Amniotic stem cell (primary cell): ENCODE measurements at places on chromosomes 5 and 9.
A peak's percentile ranks its signal among the peaks of the same experiment; 100 is the strongest.

- DNase-seq: peak; percentile 45
These were observed 53.9 kb downstream of the ZNF474 start for GRCh38 chr5:122183098-122183787.

GRCh38 chr9:14554886-14555285 is 138.3 kb downstream of the ZDHHC21 start:
- DNase-seq: no peak

DNA sequence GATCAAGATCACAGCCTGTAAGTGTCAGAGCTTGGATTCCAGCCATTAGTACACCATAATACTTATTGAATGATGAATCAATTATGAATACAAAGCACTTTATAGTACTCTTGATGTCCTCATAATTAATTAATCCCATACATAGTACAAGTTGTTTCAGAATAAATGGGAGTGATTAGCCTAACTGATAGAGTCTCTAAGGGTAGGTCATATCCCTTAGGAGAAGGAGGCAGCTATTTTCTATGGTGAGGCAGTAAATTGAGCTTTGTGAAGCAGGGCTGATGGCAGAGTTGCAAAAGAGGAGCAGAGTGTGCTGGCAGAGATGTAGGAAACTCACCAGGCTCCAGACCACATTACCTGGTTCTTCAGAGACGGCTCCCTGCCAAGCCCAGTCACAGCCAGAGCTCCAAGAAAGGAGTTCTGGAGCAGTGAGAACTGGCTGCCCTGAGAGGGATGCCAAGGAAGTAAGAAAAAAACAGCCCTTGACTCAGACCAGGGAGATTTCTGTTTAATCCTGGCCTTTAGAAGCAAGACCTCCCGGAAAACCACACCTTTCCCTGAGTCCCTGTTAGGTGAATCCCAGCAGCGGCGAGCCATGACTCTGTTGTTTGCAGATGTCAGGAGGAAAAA is 112.9 kb downstream of the SH3TC2 start:
- DNase-seq: no peak

- DNase-seq: no peak
These were observed 4.8 kb downstream of the FOXE1 start for GRCh38 chr9:97857606-97858392.

DNA sequence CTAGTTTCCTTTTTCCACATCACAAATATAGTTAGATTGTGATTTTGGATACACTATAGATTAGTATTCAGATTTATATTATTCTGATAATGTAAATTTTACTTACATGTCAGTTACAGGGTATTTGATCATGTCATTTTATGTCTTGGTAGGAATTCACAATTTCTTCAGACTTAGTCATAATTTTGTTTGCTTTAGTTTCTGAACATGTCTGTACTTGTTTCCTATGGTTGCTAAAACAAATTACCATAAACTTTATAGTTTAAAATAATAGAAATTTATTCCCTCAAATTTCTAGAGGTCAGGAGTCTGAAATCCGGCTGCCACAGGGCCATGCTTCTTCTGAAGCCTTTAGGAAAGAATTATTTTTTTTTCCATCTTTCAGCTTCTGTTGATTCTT is 1817.2 kb upstream of the CDH9 start:
- DNase-seq: no peak

DNA sequence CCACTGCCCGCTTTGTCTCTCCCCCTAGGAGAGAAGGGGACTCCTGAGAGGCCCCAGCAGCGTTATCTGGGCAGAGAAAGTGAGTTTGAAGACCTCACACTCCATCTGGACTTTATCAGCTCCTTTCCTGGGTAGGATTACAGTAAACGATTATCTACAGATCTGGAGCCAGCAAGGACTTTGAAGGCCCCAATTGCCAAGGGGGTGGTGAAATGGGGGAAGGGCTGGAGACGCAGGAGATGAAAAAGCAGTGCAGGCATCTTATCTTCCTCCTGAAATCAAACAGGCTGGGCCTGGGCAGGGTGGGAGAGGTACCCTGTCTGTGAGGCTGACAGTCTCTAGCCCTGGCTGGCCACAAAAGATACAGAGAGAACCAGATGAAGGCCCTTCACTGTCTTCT is 105.8 kb upstream of the MSX2 start:
- no peak for DNase-seq

DNA sequence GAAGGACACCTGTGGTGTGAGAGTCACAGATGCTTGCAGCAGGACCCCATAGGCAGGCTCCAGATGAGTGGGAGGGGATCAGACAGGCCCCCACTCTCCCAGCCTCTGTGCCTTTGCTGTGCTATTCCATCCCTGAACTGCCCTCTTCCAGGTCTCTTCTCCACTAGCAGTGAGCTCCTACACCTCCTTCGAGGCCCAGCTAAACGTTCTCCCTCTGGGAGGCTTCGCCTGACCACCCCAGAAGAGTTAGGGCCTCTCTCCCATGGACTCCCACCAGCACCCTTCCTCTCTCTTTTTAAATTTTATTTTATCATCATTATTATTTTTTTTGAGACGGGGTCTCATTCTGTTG is 35.9 kb upstream of the STRBP start:
- DNase-seq: no peak

DNA sequence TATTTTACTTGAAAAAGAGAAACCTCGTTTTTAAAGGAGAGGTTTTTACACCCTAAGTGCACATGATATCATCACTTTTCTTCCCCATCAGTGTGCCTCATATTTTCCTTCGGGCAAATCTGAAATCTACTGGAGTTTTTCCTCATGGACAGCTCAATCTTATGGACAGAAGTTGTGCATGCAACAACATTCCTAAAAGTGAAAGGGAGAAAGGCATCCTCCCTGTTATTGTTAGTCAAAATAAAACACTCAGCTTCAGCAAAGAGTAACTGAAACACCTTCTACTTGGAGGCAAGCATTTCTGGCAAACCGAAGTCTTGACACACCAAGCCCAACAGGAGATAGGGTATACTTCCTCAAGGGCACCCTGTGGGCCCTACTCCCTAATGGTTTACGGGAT is 217.9 kb downstream of the BNC2 start:
- no peak for DNase-seq

DNA sequence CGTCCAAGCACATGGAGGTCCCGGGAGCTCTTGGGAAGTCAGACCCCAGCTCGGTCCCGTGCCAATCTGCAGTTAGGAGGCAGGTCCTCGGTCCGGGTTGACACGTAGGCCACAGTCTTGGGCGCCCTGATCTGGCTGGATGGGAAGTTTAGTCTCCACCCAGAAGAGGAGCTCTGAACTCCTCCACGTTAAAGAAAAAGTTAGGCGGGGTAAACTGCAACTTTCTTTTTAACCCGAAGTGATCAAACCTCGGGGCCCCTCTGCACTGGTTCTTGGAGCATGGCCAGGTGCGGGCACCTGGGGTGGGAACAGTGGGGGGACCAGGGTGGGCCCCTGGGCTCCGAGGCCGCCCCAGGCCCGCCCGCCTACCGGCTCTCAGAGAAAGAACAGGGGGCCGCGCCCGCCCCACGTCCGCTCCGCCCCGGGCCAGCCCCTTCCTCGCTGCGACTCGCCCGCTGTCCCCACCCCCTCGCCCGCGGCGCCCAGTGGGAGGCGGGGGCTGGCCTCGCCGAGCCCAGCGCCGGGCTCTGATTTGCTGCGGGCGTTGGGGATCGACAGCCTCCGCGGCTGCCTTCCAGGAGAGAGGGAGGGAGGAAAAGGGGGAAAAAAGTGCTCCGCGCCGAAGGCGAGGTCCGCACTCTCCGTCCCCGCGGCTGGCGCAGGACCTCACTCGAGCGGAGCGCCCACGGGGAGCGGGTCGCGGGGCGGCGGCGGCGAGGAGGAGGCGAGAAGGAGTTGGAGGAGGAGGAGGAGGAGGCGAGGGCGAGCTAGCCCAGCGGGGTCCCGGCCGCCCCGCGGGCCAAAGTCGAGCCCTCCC is at the start of gene COL5A1:
Gene COL5A1, plus strand, starts transcription at position 631 of the 817 bp plus-strand sequence. CDS start 385 bp downstream, outside the sequence.
- DNase-seq: peak; percentile 75

GRCh38 chr9:89625721-89626687 is 21.2 kb downstream of the GADD45G start:
- no peak for DNase-seq

- DNase-seq: no peak
These were observed 44.2 kb downstream of the SH3PXD2B start for GRCh38 chr5:172410160-172410559.

GRCh38 chr9:100473276-100474081 is 530 bp downstream of the TMEFF1 start:
- DNase-seq: peak; percentile 27

- no peak for DNase-seq
These were observed 92.4 kb upstream of the NR3C1 start for GRCh38 chr5:143495821-143496275.

DNA sequence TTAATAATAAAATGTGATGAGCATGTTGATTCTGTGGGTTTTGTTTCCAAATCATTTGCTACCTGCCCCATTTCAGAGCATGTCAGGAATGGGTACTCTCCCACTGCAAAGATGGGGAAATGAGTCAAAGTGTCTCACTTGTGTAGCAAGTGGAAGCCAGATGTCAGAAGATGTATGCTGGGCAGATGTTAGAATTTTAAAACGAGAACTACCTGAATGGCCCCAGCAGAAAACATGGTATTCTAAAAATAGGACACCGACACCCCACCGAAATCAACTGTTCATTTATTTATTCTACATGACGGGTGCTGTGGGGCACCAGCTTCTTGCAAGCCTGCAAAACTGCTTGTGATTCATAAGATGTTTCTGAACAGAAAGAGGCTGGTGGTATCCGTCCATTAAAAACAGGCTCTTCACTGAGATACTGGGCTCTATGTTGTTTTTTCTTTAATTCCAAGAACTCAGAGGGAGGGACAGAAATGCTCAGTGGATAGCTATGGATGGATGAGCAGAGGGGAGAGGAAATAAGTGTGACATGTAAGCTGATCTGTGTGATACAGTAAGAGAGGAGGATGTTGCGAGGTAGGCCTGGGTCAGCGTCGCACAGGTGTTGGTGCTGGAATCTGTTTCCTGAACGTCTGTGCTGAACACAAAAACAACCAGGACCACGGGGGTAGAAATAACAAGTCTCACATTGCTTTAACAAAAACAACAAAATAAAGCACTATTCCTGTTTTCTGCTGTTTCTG is 157.2 kb downstream of the EFNA5 start:
- no peak for DNase-seq

GRCh38 chr5:154559398-154560276 is 81.6 kb upstream of the HAND1 start:
- DNase-seq: no peak

DNA sequence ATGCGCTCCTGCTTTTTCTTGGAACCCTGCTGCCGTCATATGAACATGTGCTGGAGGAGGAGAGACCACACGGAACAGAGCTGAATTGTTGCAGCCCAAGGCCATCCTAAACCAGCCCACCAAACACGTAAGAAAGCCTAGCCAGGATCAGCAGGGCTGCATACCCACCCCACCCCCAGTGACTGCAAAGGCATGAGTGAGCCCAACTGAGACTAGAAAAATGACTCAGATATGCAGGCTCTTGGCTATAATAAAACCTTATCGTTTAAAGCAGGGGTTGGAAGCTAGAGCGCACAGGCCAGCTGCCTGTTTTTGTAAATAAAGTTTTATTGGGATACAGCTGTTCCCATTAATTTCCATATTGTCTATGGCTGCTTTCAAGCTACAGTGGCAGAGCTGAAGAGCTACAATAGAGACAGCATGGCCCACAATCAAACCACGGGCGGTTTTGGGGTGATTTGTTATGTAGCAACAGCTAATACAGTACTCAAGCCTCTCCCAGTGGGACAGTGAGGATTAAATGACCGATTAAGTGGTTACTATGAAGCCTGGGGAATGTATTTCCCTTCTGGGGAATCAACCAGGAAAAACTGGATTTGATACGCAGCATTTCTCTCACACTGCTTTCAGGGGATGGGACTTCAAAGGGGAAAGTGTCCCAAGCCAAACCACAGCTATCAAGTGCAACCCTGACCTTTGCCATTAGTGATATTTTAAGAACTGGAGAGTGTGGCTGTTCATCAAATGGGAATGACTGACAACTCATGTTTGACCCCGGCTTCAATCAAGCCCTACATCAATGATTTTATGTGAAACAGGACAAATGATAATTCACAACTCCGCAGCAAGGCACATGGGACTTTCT is 6.3 kb downstream of the SHB start:
- no peak for DNase-seq

DNA sequence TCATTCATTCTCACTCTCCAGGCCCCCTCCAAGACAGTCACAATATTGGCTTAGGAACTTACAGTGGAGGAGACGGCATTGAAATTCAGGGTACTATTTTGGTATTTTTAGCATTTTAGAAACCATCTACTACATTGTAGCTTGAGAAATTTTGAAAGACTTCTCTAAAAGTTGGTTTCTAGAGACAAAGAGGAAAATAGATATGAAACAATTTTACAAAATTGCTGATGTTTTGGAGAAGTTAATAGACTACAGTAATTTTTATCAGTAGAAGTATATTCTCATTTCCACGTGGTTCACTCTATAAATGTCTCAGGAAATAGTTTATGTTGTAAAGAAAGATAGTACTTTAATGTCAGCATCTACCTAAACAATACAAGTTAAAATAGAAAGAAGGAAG is 63.2 kb upstream of the ZSWIM6 start:
- DNase-seq: no peak

- DNase-seq: no peak
These were observed 192.2 kb downstream of the TMEM167A start for GRCh38 chr5:82884821-82885471.

DNA sequence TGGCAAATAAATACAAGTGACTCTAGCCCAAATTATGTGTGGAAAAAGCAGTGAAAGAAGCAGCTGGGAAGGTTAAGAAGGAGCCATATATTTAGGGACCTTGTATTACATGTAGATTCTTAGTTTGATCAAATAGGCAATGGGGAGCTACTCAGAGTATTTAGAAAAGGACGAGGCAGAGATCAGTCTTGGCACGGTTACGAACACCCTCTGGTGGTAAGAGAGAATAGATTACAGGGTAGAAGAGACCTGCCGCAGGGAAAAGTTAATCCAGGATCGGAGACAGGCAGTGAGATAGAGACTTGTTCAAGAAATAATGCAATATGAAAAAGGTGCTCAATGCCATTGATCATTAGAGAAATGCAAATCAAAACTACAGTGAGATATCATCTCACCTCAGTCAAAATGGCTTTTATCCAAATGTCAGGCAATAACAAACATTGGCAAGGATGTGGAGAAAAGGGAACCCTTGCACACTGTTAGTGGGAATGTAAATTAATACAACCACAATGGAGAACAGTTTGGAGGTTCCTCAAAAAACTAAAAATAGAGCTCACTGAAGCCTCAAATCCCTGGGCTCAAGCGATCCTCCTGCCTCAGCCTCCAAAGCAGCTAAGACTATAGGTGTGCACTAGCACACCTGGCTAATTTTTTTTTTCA is 12.0 kb downstream of the INIP start:
- DNase-seq: no peak

GRCh38 chr5:67058998-67059743 is 137.4 kb downstream of the CD180 start:
- DNase-seq: no peak

DNA sequence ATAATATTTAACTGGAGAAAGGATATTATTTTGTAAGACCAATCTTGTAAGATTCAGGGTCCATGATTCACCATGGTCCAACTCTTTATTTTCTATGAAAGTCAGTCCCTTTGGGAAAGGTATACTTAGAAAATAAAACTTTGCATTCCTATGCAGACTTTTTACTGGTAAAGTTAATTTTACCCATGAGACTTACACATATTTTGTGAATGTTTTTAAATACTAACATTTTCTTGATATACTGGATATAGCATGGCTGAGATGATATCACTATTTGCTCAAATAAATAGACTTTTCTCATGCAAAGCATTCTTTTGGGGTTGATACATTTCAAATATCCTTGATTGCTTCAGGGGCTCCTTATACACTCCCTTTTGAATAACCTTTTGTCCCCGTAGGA is 512.1 kb downstream of the MAN2A1 start:
- no peak for DNase-seq
